Left renal pelvis (tissue), 4 donors: ENCODE measurements at places on chromosomes 16 and 17.

- no peak for DNase-seq
These were observed 6.3 kb downstream of the SLC12A4 start for GRCh38 chr16:67962135-67962534.

DNA sequence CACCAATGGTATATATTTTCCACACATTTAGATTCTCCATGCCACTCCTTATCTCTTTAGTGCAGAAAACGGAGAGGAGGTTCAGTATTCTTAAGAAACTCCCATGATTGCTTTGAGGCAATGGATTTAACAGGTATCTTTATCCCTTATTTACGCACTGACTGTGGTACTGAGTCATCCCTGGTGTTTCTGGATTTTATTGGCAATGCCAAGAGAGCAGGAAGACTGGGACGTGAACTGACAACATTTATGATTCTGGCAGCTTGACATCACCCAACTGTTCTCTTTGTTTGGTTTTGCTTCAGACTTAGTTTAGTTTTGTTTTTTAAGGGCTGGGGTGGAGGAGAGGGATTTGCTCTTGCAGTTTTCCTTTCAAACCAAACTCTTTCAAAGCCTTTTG lies 131.4 kb downstream of the WWOX start:
- DNase-seq, result no peak

DNA sequence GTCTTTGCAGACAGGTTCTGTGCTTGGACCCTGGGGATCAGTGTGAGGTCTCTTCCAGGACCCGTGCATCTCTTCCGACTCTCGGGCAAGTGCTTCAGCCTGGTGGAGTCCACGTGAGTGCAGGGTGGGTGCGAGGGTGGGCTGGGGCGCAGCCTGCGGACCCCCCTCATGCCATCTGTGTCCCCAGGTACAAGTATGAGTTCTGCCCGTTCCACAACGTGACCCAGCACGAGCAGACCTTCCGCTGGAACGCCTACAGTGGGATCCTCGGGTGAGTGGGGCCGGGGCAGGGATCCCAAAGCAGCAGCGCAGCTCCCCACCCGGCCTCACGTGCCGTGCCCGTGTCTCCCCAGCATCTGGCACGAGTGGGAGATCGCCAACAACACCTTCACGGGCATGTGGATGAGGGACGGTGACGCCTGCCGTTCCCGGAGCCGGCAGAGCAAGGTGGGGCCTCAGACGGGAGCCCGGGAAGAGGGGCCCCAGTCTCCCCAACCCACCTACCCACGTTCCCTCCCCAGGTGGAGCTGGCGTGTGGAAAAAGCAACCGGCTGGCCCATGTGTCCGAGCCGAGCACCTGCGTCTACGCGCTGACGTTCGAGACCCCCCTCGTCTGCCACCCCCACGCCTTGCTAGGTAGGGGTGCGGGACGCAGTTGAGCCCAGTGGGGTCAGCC lies 10.1 kb downstream of the GNPTG start:
- no peak for DNase-seq

GRCh38 chr17:66981983-66982508 lies 17.5 kb downstream of the CACNG4 start:
- no peak for DNase-seq

- no peak for DNase-seq
These were observed 5.9 kb downstream of the ZNF207 start for GRCh38 chr17:32355649-32356377.

DNA sequence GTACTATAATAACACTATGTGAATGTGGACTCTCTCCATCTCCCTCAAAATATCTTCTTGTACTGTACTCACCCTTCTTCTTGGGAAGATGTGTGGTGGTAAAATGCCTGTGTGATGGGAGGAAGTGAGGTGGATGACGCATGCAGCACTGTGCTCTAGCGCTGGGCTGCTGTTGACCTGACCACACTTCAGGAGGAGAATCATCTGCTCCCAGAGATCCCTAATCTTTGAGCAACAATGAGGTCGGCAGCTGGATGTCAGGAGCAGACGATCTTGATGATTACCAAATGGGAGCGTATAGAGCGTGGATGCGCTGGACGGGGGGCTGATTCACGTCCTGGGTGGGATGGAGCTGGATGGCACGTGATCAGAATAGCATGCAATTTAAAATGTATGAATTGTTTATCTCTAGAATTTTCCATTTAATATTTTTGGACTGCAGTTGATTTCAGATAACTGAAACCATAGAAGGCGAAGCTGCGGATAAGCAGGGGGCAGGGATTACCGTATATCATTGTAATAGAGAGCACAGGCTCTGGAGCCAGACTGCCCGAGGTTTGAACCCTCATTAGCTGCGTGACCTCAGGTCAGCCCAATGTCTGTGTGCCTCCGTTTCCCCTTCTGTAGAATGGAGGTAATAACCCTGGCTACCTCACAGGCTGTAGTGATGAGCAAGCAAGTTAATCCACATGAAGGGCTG lies 23.7 kb upstream of the CYLD start:
- DNase-seq, result no peak

DNA sequence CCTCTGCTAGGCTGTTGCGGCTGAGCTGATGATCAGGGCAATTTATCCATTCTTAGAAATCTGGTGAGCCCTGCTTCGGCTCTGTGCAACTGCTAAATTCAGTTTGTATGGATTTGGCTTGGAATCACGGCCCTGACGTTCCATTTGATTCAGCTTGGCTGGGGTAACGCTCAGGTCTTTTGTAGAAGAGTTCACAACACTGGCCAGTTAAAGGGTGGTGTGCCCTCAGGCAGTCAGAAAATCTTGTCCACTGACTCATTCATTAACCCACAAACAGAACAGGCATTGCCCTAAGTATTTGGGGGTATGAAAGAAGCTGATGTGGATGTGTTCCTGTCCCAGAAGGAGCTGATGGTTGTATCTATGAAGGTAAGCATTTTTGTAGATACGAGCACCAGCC lies 53.9 kb downstream of the GNAO1 start:
- DNase-seq, result no peak

DNA sequence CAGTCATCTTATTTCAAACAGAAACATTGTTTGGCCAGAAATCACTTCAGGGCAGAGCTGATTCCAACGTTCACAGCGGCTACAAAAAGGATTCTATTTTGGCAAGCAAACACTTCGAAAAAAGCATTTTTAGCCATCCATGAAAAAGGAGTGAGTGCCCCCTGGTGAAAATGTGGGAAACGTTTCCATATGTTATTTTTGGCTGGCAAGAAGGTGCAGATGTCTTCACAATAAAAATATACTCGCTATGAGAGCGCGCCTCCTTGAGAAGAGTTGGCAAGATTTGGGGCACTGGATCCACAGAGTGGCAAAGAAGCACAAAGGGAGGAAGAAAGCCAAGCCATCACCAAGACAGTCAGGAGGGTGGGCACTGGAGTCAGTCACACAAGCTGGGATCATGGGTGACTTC lies 191.1 kb downstream of the CHD9NB start:
- peak; percentile 26 for DNase-seq

DNA sequence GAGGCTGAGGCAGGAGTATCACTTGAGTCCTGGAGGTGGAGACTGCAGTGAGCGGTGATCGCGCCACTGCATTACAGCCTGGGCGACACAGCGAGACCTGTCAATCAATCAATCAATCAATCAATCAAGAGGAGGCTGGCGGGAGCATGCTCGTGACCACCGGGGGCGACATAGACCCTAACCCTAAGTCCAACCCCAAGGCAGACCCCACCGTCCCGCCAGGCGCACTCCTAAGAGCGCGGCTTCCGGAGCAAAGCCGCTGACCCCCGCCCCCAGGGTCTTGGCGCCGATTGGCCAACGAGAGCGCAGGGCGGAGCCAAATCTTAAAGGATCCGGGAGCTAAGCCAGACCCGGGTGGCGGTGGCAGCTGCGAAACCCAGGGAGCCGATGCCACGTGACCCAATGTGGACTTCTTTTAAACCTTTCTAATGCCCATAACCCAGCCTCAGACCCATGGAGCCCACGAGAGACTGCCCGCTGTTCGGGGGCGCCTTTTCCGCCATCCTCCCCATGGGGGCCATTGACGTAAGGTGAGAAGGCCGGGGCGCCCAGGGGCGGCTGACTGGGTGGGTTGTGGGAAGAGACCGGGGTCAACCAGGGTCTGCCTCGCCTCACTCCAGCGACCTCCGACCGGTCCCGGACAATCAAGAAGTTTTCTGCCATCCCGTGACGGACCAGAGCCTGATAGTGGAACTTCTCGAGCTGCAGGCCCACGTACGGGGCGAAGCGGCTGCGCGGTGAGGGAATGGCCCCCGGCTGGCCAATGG lies at the start of gene RANGRF:
TSS of gene RANGRF (plus strand) at position 335 of the 767 bp plus-strand sequence. CDS start at position 454, 119 bp downstream.
- peak; percentile 74 for DNase-seq

GRCh38 chr16:57944970-57945739 lies 25.8 kb downstream of the CNGB1 start:
- DNase-seq, result peak; percentile 45

DNA sequence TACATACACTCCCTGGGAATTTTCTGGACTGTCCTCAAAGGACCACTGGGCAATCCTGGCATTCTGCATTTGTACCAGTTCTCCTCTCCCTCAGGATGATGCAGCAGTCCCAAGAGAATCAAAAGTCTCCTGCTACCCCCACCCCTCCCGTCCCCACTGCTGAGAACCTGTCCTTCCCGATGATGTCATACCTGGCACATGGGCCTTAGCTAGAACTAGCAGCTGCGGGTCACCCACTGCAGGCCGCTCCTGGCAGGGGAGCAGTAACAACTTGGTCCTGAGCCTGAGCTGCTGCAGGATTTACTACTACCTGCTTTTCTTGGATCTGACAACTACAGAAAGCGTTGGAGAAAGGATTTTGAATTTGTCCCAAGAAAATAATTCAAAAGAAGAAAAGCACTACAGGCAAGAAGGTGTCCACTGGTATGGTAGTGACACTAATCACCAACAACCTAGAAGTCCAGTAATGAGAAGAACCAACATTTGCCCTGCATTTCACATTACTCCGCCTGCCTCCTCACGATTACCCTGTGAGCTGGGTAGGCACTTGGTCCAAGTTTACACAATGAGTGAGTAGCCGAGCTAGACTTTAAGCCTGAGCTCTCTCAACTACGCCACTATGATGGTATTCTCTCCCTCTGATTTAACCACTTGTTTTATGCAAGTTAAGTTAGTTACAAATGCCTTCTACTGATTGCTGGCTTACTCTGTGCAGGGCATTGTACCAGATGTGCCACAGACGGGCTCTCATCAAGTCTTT lies 55.3 kb upstream of the ETV4 start:
- DNase-seq, result no peak

DNA sequence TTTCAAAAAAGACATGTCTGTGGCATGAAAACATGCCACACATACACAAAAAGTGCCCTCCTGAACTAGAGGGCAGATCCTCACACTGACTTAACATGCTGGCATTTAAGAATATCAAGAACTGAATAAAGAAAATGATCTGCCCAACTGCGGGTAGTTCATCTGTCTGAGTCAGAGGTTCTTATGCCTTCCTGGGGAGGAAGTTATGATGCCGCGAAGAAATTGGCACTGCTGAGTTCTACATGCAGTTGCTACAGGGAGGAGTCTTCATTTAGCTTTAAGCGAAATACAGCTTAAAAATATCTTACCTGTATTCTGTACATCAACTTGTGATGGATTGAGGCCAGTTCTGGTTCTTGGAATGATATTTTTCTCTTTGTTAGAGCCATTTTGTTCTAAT lies 6.3 kb downstream of the ALDH3A2 start:
- DNase-seq, result no peak

- DNase-seq, result no peak
These were observed 48.4 kb upstream of the ACSF3 start for GRCh38 chr16:89045181-89045815.

DNA sequence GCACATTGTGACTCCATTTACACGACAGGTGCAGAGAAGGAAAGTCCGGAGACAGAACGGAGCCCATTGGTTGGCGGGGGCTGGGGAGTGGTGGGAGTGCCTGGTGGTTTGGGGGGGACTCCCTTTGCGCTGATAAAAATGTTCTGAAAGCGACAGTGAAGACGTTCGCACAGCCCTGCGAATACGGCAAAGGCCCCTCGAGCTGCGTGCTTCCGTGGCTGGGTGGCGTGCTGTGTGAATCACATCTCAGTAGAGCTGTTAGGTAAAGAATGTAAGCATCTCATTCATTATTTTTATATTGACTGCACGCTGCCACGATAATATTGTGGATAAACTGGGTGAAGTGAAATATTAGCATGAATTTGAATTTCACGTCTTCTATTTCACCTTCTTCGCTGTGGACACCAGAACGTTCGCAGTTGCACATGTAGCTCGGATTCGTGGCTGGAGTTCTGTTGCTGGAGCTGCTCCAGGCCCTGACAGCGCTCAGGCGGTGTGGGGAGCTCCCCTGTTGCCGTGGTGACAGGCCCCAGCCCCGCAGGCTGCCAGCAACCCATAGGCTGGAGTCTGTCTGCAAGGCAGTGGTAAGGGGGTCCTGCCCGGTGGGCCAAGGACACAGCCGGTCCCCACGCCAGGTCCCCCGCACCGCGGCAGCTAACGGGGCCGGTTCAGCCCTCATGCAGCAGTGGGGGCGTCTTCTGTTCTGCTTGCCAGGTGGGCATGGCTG lies 44.6 kb downstream of the SOX8 start:
- DNase-seq, result no peak
